ENCODE measurements at places on chromosomes 5 and 9.

GRCh38 chr9:89438194-89438593 is 59.7 kb downstream of the SEMA4D start:
- no peak for DNase-seq

GRCh38 chr5:176894298-176894697 is 4.8 kb downstream of the HK3 start:
- DNase-seq = no peak

DNA sequence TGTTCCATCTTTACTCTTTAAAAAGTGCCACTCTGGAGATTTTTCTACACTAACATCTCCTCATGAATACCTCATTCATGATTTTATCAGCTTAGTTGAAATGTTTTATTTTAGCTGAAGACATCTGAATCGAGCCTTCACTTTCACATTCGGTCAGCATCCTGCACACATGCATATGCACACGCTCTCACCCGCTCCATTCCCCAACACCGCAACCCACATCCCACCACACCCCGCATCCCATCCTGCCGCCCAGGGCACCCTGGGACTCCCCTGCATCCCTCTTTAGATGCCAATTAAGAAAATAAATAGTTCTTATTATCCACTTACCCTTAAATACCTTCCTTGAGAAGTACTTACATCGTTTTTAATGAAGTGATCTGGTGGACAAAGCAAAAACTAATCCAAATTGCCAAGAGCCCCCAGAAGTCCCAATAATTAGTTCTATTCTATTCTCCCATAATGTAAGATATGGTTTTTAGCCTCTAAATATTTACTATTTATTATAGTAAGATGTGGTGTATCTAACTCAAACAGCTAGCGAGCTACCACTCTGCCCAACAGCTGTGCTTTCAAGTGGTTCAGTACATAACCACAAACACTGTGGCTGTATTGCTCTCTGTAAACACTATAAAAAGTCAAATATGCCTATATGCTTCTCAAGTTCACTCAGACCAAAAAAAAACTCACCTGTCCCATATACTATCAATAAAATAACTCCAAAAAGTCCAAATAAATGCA is 38.2 kb downstream of the GZMK start:
- no peak for DNase-seq

DNA sequence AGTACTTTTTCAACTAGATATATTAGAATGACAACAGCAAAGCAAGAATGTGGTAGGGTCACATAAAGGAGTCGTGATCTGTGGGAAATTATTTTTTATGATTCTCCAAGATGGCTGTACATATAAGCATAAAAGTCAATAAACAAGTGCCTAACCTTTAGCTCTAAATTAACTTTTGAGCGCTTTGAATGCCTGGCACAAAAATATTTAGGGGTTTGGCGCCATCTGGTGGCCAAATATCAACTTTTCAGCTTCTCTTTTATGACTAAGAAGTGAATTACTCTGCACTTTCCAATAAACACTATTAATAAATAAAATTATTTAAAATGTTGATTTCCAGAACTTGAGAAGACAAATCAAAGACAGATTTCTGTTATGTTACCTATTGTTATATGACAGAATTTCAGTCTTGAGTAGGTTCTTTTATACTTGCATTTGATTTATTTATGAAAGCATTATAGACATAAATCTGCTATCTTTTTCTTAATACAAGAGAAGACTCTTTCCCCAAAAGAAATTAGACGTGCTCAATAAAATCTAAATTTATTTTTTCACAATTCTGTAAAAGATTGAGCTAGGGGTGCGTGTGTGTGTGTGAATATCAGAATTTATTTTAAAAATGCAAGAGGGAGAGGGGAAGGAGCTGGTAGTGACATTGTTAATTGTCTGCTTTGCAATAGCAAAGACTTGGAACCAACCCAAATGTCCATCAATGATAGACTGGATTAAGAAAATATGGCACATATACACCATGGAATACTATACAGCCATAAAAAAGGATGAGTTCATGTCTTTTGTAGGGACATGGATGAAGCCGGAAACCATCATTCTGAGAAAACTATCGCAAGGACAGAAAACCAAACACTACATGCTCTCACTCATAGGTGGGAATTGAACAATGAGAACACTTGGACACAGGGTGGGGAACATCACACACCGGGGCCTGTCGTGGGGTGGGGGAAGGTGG is 36.7 kb upstream of the ARRDC3 start:
- peak; percentile 20 for DNase-seq

- no peak for DNase-seq
Observed at GRCh38 chr9:90921104-90921503, 119.5 kb downstream of the SYK start.

DNA sequence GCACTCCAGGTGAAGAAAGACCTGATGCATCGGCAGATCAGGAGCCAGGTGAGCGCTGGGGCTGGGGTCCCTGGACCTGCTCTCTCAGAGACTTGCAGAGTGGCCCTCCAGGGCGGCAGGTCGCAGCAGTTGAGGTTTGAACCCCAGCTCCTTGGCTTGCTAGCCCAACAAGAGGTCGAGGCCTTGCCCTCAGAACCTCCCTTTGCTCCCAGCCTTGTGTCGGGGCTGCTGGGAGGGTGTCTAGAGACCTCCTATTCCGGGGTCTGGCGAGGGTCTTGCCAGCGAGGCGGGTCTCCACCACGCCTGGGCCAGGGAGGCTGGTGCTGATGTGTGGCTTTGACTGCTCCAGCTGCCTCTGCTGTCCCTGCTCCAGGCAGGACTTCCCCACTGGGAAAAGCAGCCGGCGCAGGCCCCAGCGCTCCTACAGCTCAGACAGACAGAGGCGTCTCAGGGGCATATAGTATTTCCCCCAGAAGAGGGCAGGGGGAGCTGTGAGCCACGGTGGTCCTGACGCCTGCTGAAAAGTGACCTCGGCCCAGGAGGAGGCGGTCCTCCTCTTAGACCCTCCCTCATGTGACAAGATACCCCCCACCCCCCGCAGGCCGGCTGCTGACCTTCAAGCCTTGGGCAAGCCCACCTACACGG is 38.3 kb downstream of the LRSAM1 start:
- no peak for DNase-seq

DNA sequence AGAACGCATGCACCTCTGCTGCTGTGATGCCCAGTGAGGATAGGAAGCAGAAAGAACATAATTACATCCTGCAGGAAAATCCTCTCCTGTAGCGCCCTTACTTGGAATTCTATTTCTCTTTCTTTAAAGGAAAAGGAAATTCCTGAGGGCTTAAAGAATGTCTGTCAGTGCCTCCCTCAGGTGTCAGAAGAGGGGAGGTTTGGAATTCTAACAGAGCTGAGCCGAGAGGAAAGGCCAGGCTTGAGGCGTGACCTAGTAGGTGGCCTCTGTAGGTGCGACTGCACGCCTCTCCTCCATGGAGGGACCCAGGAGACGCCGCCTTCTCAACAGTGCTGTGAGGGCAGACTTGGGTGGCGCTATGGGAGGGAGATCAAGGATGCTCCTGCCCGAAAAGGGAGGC is 55.9 kb upstream of the ERCC6L2 start:
- peak; percentile 44 for DNase-seq

GRCh38 chr5:39580702-39581453 is 156.1 kb upstream of the DAB2 start:
- DNase-seq = no peak

GRCh38 chr5:116492016-116492623 is 82.5 kb downstream of the SEMA6A start:
- peak; percentile 77 for DNase-seq

DNA sequence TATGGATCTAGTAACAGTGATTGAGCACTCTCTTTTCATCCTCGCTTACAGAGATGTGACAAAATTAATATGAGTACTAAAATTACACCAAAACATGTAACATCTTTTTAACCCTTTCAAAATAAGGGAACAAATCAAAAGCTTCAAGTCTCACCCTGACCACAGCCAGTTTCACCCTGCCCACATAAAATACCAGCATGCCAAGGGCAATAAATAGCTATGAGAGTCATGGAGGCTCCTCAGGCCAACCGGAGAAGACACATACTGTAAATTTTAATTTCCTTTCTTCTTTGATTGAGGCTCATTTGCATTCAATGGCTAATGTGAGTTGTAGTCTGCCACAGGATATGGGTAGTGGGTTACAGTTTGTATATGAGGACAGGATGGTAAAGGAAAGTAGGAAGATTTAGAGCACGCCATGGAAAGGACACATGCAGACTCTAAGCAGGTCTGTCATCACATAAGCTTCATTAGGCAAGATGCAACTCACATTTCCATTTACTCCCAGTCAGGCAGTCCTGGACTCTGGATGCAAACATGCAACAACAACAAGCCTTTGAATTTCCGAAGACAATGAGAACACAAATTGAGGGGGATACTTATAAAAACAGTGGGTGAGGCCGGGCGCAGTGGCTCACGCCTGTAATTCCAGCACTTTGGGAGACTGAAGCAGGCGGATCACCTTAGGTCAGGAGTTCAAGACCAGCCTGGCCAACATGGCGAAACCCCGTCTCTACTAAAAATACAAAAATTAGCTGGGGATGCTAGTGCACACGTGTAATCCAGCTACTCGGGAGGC is 11.3 kb downstream of the IL4 start:
- no peak for DNase-seq

- no peak for DNase-seq
Observed at GRCh38 chr9:4059437-4059836, 240.4 kb downstream of the GLIS3 start.

GRCh38 chr9:125743682-125744428 is 3.3 kb upstream of the PBX3 start:
- DNase-seq = no peak

DNA sequence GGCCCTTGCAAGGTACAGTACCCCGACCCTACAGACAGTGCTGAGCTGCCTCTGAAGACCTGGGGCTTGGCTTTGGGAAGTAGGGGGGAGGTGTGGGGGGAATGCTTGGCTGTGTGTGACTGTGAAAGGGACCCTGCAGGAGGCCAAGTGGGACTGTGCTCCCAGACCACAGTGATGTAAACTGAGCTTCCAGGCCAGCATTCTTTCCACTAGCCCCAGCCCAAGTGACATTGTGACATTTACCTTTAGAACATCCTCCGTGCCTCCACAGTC is 31.2 kb downstream of the HMCN2 start:
- DNase-seq = no peak

DNA sequence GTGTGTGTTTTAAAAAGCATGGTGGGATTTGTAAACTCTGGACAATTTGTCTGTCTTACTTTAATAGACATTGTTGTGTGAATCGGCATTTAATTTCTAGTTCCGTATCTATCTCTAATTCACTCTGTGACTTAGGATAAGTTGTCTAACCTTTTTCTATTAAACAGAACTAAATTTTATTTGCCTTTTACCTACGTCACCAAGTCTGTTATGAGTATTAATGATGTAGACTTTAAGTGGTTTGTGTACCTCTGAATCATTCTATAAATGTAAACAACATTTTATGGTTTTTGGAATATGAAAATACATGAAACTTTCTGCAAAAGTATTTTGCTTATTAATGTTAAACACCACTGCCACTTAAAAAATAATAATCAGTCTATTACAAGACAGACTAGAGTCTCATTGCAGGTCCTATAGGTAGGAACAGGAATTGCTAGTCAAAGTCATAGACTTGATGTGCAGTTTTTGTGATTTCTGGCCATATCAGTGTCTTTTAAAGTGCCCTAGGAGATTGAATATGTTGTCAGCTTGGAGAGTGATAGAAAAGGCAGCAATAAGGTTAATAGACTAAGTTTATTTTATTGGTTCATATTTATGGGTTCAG is 5.6 kb downstream of the RBM27 start:
- DNase-seq = no peak

- no peak for DNase-seq
Observed at GRCh38 chr5:78424665-78425064, 64.2 kb downstream of the SCAMP1 start.

GRCh38 chr5:180799194-180799593 is 3.4 kb downstream of the MGAT1 start:
- DNase-seq = no peak

- DNase-seq = no peak
Observed at GRCh38 chr9:119853126-119853525, 483.9 kb upstream of the BRINP1 start.

GRCh38 chr9:249025-249424 is 34.4 kb downstream of the DOCK8 start:
- DNase-seq = peak; percentile 8

DNA sequence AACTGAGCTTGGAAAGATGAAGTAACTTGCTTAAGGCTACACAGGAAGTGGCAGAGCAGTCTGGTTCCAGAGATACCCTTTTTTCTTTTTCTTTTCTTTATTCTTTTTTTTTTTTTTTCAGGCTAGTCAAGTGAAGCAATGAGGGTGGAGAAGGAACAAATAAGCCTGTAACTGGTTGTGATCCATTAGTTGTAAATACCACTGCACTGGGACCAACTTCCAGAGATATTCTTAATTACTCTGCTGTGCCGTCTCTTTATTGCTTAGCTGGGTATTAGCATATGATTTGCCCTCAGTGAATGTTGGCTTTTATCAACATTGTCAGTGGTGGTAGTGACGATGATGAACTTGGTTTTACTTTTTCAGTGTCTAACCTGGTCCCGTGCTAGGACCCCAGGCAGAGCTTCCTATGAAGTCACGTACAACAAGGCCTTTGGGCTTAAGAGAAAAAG is 26.7 kb downstream of the LNPEP start:
- no peak for DNase-seq

DNA sequence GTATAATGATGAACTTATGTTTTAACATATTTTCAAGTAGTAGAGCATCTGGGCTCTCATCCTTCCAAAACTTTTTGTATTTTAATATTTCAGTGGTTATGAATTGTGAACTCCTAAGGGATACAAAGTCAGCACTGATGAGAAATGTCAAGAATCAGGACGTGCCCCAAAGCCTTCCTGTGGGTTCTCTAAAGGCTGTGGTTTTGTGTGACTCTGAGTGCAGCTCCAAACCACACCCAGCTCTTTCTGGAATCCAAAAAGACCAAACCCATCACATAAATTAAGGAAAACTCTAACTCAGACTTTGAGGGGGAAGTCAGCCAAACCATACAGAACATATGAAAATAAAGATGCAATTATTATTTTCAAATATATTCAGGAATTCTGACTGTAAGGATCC is 40.8 kb upstream of the SMU1 start:
- DNase-seq = no peak

GRCh38 chr9:91489361-91489899 is 65.8 kb upstream of the NFIL3 start:
- no peak for DNase-seq

DNA sequence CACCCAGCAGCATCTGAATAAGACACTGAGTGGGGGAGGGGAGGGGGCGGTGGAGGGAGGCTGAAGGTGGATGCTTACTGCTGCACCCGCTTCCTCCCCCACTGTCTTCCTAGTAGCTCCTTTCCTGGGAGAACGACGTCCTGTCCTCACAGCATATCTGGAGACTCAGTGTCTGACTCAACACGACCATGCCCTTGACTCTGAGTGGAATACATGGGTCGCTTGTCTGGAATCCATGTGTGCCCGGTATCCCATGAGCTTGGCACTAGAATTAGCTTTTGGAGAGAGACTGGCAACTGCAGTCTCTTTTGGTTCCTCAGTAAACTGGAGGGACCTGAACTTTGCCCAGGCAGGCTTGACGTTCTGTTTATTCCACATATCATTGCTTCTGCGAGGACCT is 125.4 kb upstream of the FAM120A start:
- DNase-seq = no peak

All from urothelium cell line (cell line).